ENCODE measurements at places on chromosomes 4 and X.
A peak's percentile ranks its signal among the peaks of the same experiment; 100 is the strongest.

GRCh38 chr4:25178838-25179261 is 18.6 kb upstream of the SEPSECS start:
- no peak for DNase-seq

- no peak for DNase-seq
These were observed 64.7 kb downstream of the RBM47 start for GRCh38 chr4:40564815-40565483.

DNA sequence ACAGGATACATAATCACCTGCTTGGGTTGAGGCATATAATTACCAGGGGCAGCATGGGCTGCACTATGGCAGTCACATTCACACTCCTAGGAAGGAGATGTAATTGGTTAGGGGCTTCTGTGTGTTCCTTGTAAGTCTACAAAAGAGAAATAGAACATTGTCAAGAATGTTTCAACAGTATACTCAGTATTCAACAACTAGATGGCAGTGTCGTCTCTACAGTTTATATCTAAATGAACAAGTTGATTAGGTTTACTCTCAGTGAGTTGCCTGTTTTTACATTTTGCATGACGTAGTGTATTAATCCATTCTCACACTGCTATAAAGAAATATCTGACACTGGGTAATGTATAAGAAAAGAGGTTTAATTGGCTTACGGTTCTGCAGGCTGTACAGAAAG is 50.5 kb upstream of the RAB33B start:
- no peak for DNase-seq

GRCh38 chr4:186191200-186192065 is at the start of gene CYP4V2:
TSS of gene CYP4V2 (plus strand) at chr4:186191567. CDS start at chr4:186191824, 257 bp downstream.
- peak; percentile 88 for DNase-seq

- DNase-seq: no peak
These were observed 36.8 kb downstream of the NSD2 start for GRCh38 chr4:1907848-1908525.

DNA sequence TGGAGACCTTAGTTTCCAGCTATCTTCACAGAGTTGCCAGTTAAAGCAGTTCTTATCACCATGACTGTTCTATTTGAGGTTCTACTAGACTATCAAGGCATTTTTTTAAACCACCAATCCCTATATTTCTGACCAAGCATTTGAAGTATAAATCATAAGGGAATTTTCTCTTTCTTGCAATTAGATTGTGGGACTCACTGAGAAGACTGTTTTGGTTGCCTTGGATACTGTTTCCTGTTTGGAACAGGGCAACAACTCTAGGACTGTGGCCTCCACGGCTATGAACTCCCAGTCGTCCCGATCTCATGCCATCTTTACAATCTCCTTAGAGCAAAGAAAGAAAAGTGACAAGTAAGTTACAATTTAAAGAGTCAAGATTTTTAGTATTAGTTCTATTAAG is 11.8 kb downstream of the KIF4A start:
- DNase-seq: no peak

DNA sequence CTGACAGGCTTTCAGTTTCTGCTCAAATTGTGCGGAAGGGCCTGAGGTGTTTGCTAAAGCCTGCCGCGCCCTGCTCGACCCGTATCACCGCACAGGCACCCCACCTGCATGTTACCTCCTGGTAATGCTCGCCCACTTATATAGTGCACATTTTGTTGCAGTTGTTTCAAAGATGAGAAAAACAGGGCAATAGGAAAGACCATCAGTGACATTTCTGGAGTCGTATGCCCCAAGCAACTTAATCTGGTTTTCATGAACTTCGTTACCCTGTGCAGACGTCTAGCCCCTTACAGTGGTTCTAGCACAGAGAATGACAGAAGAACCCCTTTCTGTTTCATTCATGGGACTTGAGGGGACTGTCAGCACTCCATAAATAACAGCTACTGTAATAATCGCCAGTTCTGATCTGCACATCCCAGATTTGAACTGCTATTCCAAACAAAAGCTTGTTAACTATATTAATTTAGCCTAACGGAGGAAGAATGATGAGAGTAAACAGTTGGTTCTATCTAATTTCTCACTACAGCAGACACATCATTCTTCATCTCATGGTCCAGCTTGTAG is 940 bp upstream of the DCTD start:
- DNase-seq: no peak

DNA sequence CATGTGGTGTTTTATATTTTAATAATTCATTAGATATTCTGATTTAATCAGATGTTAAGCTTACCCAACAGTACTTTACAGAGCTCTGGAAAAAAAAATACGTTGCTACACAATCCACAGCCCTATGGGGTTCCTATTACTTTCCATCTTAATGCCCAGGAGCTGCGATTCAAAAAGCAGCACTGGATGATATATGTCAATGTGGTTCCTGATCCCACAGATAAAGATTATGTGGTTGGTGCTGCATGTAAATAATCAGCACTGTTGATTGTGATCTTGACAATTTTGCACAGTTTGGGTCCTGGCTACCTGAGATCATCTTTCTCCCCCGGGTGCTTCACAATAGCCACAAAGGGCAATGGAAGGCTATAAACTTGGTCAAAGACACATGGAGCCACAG is 72.7 kb upstream of the DCLK2 start:
- no peak for DNase-seq

DNA sequence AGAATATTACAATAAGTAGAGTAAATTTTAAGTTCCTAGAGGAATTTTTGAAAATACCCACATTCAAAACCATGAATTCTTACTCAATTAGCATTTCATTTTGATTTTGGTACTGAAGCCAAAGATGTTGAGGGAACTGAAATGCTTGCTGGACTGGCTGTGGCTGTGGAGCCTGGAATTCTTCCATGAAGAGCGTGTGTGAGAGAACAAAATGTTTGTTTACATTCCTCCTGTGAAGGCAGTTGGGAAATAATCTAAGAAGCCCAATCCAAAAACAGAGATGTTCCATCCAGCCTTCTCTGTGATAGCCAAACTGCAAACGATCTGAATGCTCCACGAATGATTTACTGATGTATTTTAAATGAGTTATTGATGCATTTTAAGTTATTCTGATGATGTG is 3.8 kb upstream of the ADH1B start:
- no peak for DNase-seq

DNA sequence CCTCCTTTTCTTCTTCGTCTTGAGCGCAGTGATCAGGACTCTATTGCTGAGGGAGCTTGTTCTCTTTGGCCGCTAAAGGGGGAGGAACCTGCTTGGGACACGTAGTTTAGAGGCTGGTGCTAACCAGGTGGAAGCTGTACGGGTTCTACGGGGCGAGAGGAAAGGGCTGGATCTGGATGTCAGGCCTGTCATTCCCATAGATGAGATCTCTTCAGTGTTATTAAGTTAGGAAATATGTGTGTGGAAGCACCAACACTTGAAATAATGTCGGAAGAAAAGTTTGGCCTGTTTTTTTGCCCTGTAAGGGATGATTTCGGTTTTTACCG is 643 bp downstream of the SRP72 start:
- DNase-seq: no peak

All from nucleus accumbens (tissue), 56 donors.